Stomach (tissue), 19 donors: ENCODE measurements at places on chromosomes 7 and 10. TPM values are rescaled to one million over a fixed set of nuclear protein-coding genes. Genes with fewer than 3 reads are reported as not detected.

DNA sequence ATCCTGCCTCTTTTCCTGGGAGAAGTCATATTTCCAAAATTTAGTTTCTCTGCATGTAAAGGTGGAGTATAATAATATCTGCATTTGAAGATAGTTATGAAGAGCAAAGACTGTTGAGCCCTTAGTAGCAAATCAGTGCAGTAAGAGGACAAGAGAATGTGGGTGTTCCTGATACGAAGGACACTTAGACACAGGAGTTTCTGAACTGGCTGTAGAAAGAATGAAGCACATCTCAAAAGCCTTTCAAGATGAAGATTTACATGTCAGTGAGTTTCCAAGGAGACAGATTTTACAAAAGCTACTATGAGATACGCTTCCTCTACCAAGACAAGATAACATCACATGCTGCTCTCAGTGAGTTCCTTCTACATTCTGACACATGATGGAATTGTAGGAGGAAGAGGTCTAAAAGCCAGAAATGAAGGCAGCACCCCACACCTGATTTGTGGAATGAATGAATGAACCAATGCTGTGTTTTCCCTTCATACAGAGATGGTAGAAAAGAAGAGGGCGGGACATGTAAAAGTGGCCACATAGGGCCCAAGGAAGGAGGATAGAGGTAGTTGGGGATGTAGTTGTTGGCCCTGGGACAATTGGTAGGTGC, 173.6 kb upstream of the PDE1C start:
- no peaks in the 10 kb centered on the region for H3K27me3 ChIP-seq
- DNase-seq = no peak
- no peak overlapping the region for H3K4me3 ChIP-seq
- no peak overlapping the region for H3K27ac ChIP-seq
- H3K4me1 ChIP-seq = no peaks in the 10 kb centered on the region
- no peaks in the 10 kb centered on the region for H3K36me3 ChIP-seq

Gene CNPY1
- not detected for polyA plus RNA-seq

GRCh38 chr10:93352638-93353383, 129.3 kb downstream of the MYOF start:
- DNase-seq = peak; percentile 60
- H3K27me3 ChIP-seq = no peaks in the 10 kb centered on the region
- H3K27ac ChIP-seq = no peak overlapping the region
- H3K4me3 ChIP-seq = no peak overlapping the region
- peaks cover 96% of the 10 kb centered on the region for H3K36me3 ChIP-seq

Gene NODAL
- polyA plus RNA-seq = not detected

DNA sequence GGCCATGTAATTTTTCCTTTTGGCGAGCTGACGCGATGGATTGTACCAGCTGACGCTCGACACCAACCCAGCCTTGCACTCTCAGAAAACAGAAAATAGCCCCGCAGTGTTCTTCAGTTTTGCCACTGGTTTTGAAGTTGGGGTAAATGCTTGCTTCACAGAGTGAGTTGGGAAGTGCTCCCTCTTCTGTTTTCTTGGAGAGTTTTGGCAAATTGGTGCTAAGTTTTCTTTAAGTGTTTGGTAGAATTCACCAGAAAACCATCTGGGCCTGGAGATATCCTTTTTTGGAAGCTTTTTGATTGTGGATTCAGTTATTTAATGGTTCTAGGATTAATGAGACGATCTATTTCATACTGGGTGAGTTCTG, 252.8 kb downstream of the ELFN1 start:
- DNase-seq = no peak
- H3K4me3 ChIP-seq = no peak overlapping the region
- no peak overlapping the region for H3K27ac ChIP-seq
- peaks cover 32% of the 10 kb centered on the region for H3K4me1 ChIP-seq
- H3K27me3 ChIP-seq = no peaks in the 10 kb centered on the region

- H3K36me3 ChIP-seq = no peaks in the 10 kb centered on the region
- DNase-seq = peak; percentile 89
- peak overlapping the region; percentile 91 for H3K4me3 ChIP-seq
- H3K27ac ChIP-seq = peak overlapping the region; percentile 86
Measured at GRCh38 chr7:101814081-101814990, 3.1 kb upstream of the CUX1 start.

Gene SCIN
- polyA plus RNA-seq = 2.5 TPM

- no peak for DNase-seq
- H3K36me3 ChIP-seq = no peaks in the 10 kb centered on the region
- no peak overlapping the region for H3K27ac ChIP-seq
- H3K4me1 ChIP-seq = no peaks in the 10 kb centered on the region
- no peaks in the 10 kb centered on the region for H3K27me3 ChIP-seq
Measured at GRCh38 chr10:19749185-19749729, 67.0 kb upstream of the PLXDC2 start.
